ENCODE measurements at places on chromosomes 5 and 9.
A peak's percentile ranks its signal among the peaks of the same experiment; 100 is the strongest.

DNA sequence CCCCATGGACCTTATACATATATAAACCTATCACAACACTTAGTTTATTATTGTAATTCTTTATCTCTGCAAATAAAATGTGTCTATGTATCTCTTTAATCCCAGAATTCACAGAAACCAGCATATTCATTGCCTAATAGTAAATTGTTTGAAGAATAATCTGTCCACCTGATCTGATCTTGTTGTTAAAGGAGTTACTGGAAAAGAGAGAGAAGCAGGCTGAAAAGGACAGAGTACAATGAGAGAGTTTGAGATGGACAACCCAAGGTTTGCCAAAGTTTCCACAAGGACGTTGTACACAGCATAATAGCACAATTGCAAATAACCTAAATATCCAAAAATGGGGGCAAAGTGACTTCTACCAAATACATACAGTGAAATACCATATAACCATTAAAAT, 23.8 kb downstream of the PLPP1 start:
- DNase-seq = no peak

DNA sequence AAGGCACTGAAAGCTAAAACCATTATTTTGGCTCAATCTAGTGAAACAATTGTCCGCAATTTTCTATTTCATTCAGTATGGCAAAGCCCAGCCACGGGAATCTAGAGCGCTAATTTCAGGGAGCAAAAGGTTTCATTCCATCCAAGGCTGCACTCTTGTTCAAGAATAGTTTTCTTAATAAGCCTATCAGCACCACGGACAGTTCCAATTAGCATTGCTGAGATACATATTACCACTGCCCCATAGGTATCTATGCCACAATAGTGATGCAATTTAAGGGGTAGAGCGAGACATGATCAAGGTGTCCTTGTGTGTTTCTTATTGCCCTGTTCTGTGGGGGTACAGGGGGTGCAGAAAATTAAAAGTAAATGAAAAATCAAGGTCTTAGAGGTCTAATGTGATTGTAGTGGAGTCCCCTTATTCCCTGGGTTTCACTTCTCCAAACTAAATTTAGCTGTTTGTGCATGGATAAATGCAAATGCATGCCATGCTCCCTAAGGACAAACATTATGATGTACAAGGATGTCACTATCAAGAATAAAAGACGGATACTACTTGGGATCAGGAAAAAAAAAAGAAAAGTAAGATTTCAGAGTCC, 45.5 kb downstream of the SPOCK1 start:
- DNase-seq = no peak

- no peak for DNase-seq
Measured at GRCh38 chr5:102523541-102524175, 24.9 kb upstream of the SLCO6A1 start.

DNA sequence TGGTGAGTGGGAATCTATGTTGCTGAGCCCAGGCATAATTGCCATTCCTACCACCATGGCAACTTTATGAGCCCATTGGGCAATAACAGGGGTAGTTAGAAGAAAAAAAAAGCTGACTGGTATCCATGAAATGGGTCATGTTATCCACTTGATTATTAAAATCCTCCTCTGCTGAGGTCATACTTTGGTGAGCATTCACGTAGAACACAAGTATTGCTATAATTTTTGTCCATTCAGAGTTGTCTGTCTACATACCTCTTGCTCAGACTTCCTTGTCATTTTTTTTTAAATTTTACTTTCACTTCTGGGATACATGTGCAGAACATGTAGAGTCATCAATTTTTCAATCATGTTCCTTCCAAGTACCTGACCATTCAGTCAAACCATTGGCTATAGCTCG, 780.8 kb upstream of the ARRDC3 start:
- no peak for DNase-seq

GRCh38 chr5:1933364-1934055, 50.8 kb upstream of the IRX4 start:
- no peak for DNase-seq

GRCh38 chr5:82766206-82766605, 311.0 kb downstream of the TMEM167A start:
- no peak for DNase-seq

DNA sequence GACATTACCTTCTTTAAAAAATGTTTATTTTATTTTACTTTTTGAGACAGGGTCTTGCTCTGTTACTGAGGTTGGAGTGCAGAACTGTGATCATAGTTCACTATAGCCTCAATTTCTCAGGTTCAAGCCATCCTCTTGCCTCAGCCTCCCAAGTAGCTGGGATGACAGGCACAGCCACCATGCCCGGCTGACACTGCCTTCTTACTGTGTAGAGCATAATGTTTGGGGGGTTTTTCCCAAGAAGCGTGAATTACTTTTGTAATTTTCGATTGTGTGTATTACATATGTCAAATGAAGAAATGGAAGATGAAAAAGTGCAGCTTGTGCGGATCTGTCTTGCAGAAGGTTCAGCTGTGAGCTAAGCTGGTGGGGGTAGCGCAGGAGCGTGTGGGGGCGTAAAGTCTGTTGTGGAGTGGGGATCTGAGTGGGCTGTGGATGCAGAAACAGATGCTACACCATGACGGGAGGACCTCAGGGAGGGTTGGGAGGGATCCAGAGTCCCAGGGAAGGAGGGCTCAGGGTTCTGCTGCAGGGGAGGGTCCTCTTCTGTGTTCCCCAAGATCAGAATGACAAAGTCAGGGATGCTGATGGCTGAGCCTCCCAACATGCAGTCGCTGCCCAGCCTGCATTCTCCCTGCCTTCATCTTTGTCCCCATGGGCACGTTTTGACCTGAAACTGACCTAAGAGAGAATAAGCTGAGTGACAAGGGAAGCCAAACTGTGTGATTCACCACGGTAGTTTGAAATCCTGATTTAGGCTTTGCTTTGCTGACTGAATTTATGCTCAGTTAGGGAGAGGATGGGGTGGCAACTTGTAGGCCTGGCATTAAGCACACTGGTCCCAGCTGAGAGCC, 6.8 kb upstream of the ANKRD33B start:
- no peak for DNase-seq

GRCh38 chr9:79492092-79493009, 79.4 kb upstream of the TLE4 start:
- no peak for DNase-seq

GRCh38 chr9:123175854-123176629, 92.3 kb downstream of the STRBP start:
- DNase-seq = no peak

GRCh38 chr5:134585966-134586365, 46.7 kb downstream of the SAR1B start:
- DNase-seq = no peak

DNA sequence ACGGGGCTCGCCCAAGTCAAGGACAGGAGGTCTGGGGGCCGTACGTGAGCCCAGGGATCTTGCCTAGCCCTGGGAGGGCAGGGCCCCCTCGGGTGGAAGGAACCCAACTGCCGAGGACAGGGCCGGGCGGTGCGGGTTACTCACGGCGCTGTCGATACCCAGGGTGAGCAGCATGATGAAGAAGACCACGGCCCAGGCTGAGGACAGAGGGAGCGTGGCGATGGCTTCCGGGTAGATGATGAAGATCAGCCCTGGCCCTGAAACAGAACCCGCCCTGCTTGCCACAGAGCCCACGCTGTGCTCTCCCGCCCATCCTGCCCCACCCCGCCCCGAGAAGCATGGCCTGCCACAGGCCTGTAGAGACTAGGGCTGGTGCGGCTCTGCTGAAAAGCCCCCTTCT, 34.1 kb downstream of the SLC6A3 start:
- DNase-seq = no peak

- DNase-seq = no peak
Measured at GRCh38 chr5:97425511-97425910, 242.5 kb upstream of the RIOK2 start.

DNA sequence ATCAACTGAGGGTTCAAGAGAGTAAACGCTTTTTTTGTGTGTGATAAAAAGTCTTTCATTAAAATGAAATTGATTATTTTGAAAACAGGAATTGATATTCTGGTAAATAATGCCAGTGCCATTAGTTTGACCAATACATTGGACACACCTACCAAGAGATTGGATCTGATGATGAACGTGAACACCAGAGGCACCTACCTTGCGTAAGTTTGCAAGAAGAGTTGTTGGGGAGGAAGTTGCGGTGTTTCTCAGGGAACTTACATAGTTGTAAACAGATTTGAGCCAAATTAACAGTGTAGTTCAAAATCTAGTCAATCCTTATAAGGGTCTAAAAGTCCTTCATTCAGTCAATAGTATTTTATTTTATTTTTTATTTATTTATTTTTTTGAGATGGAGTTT, 28.9 kb downstream of the HSDL2 start:
- DNase-seq = no peak

- DNase-seq = no peak
Measured at GRCh38 chr9:136345281-136346156, 18.0 kb downstream of the DNLZ start.

- DNase-seq = no peak
Measured at GRCh38 chr5:14729448-14730385, 65.2 kb downstream of the OTULIN start.

DNA sequence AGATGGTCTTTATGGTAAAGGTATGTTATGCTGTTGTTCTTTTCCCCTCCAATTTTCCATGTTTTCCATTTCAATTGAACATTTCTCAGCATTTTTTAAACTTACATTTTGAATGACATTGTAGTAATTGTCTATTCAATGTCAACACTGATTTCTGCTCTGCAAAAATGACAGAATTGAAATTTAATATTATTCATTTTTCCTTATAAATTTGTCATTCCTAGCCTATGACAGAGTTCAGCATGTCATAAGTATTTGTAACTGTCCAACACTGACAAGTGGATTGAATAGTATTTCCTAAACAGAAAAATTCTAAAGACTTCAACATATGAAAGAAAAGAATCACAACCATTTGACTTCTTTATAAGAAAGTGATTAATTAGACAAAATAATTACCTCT, 1478.3 kb upstream of the CDH6 start:
- no peak for DNase-seq

DNA sequence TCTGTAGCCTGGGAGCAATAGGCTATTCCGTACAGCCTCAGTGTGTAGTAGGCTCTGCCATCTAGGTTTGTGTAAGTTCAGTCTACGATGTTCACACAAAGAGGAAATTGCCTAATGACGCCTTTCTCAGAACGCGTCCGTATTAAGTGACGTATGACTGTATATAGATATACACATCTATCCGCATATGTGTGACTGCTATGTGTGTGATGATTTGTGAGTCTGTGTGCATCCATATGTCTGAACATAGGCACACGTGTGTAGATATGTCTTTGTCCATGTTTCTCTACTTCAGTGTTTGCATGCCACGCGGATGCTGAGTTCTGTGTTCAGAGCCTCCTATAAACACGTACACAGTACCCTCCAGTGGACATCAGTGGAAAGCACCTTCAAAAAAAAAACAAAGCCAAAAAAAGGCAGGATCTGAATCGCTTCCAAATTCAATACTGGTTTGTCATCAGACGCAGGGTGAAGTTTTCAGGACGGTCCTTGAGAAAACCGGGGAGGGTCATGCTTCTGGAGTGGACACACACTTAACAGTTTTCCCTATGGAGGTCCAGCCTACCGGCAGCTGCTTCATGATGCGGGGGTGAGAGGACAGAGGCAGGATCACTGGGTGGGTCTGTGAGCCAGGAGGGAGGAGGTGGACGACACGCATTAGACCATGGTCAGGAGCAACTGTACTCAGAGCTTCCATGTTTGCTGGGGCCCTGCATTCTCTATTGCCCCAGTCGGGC, 29.5 kb upstream of the ALDH1B1 start:
- DNase-seq = peak; percentile 40

GRCh38 chr9:125994066-125994943, 247.1 kb downstream of the PBX3 start:
- DNase-seq = no peak

GRCh38 chr5:36060420-36060887, 6.2 kb downstream of the UGT3A2 start:
- no peak for DNase-seq

DNA sequence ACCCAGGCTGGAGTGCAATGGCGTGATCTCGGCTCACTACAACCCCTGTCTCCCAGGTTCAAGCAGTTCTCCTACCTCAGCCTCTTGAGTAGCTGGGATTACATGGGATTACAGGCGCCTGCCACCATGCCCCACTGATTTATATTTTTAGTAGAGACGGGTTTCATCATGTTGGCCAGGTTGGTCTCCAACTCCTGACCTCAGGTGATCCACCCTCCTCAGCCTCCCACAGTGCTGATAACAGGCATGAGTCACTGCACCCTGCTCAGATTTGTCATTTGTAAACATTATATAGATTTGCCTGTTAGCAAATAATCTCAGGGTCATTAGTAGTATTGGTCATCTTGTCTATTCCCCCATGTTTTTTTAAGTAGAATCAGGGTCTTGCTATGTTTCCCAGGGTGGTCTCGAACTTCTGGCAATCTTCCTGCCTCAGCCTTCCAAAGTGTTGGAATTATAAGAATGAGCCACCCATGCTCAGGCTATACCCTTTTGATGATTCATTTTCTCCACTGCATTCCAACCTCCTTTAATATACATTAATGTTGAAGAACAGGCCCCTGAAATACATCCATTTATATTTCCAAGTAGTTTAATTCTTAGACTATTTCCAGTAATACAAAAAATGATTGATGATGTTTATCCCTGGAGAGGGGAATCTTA, 17.3 kb downstream of the CENPH start:
- DNase-seq = no peak

GRCh38 chr5:71573591-71573990, 13.5 kb upstream of the MCCC2 start:
- no peak for DNase-seq

- no peak for DNase-seq
Measured at GRCh38 chr5:76930083-76930482, 22.8 kb upstream of the CRHBP start.

DNA sequence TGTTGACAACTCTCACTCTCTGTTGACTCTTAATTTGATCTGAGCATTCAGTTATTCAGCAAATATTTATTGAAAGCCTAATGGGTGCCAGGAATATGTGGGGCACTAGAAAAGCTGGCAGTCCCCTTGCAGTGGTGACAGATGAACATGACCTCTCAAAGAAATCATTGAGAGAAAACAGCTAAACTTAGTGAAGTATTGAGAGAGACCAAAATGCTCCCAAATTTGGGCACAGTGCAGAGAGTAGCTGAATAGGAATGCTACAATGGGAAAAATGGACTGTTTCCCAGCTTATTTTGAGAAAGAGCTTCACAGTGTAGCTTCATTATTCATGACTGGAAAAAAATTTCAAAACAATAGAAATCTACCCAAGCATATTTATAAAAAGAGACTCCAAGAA, 257.9 kb downstream of the SGCD start:
- no peak for DNase-seq

- DNase-seq = no peak
Measured at GRCh38 chr5:16143361-16144049, 36.1 kb downstream of the MARCHF11 start.

DNA sequence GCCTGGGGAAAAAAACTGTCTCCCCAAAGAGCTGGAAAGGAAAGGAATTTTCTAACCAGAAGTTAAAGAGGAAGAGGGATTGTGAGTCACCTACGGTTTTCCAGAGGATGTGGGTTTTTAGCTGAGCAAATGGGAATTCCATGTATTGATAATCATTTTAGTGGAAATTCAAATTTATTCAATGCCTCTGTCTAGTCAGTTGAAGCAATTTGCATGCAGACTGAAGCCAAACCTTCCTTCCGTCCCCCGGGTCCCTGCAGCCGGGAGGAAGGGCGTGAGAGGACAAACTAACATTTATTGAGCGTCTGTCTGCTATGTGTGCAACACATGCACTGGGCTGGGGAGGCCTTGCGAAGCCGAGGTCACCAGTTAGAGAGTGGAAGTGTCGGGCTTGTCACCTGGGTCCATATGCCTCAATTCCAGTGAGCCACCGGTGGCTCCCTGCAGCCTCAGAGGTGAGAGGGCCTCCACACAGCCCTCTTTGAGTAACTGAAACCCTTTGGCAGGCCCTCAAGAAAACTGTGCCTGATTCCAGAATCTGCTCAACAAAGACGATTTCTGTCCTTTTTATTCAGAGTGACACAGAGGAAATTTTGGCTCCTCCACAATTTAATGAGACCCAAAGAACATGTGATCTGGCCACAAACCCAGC, 70.3 kb downstream of the COL27A1 start:
- DNase-seq = no peak
